ENCODE measurements at places on chromosomes 3 and 15.

DNA sequence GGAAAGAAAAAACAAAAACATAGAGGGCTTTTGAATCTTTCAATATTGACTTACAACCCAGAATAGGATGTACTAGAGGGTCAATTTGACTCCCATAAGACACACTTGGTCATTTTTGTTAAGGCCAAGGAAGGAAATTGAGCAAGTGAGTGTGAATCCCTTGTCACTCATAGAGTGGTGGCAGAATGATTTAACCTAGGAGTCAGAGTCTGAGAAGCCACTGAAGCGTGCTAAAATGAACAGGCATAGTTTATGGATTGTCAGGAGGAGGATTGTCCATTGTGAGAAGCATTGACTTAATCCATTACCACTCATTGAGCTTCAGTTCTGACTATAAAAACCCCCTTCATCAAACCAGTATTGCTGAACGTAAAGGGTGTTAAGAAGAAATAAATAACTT, 8.2 kb upstream of the GCSAM start:
- no peak for DNase-seq

DNA sequence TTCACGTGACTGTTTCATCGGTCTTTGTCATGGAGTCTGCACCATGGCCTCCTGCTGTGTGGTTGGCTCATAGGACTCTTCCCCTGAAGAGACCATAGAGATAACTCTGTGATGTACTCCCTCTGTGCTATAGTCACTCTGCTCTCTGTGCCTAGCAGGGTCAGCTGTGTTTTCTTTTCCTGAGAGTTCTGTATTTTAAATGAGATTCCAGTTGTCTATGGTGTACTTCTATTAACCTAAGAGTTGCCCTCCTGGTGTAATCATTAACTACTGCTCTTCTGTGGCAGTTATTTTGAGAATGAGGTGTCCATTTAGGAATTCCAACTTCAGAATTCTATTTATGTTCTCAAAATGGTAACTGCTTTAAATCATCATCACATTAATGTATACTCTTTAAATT, 114.5 kb upstream of the ARPP21 start:
- no peak for DNase-seq

GRCh38 chr3:182530316-182530715, 263.0 kb upstream of the ATP11B start:
- DNase-seq: no peak

DNA sequence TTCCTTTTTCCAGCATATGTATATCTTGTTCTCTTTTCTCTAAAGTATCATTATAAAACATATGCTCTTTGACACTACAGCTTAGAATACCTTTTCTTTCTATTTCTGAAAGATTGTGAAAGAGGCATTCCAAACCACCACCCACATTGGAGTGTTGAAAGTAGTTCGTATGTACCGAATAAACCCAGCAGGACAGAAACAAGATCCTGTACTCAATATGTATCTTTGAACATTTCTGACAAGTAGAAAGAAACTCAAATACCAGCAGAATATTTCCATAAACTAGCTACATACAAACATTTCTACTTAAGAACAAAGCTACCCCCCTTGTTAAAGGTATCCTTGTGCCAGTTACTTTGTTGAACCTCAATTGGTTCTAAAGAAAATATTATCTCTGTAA, 415.3 kb upstream of the ALCAM start:
- no peak for DNase-seq

GRCh38 chr15:92848852-92849598, 51.1 kb upstream of the CHD2 start:
- DNase-seq: peak; percentile 62

DNA sequence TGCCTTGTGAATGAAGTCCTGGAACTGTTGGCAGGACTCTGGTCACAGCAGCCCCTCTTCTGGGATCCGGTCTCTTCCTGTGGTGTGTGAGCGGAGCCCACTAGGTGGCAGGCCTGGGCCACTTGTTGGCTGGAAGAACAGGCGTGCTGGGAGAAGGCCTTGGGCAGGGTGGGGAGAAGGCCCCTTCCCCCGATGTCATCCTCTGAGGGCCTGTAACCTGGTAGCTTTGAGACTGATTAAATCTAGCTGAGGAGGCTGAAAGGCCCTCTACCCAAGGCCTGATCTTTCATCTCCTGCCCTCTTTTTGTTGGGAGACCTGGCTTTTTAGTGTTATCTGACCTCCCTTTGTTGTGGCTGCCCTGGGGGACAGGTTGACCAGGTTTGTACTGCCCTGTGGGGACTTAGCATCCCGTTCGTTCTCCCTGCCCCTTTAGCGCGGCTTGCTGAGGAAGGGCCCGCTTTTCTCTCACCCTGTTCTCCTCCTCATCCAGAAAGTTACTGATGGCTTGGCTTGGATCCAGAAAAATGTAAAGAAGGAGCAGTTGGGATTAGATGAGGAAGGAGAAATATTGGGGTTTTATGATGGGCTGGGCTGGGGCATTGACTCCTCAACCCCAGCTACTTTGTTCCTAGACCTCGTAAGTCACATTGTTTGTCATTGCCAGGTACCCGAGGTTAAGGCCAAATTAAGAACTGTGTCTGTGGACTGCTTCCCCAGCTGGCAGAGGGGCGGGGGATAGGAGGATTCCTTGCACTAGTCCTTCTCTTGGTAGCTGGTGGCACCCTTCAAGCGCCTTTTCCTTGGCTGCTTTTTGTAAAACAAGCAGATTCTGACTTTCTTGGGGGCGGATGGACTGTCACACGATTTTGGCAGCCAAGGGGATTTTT, 48.5 kb downstream of the CHCHD6 start:
- peak; percentile 18 for DNase-seq

GRCh38 chr3:124981472-124981871, 46.9 kb upstream of the MUC13 start:
- DNase-seq: no peak

GRCh38 chr15:58987036-58987435, 427 bp upstream of the RNF111 start:
- DNase-seq: no peak

- DNase-seq: no peak
Measured at GRCh38 chr3:65006300-65006739, 318.5 kb upstream of the ADAMTS9 start.

GRCh38 chr3:151460228-151460627, 633 bp downstream of the IGSF10 start:
- DNase-seq: no peak

DNA sequence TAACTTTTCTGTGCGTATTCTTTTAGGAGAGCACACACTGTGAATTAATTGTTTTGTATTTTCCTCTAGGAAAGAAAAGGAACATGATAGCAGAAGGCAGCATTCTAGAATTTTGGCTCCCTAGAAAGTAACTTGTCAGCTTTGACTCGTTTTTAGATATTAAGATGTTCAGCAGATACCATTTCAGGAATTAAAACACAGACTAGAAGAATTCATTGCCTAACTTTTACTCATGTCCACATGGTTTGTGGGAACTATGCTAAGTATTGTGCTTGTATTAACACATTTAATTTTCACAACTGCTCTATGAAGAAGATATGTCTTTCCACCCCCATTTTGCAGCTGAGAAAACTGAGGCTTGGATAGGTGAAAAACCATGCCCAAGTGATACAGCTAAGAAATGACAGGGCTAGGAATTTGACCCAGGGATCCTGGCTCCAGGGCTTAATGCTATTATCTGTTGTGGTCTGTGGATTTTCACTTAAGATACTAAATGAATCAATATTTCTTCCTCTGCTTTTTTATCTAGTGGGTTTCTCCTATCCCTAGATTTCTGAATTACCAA, 128.8 kb downstream of the MITF start:
- no peak for DNase-seq

GRCh38 chr3:33260104-33260503, 17.1 kb upstream of the FBXL2 start:
- DNase-seq: no peak

GRCh38 chr3:172629470-172629869, 81.4 kb downstream of the NCEH1 start:
- no peak for DNase-seq

Data from stimulated activated CD4-positive, alpha-beta T cell treated with anti-CD3 and anti-CD28 coated beads, Interleukin-4, amount 100 ng/mL, for 4 hours (primary cell).